Activated CD8-positive, alpha-beta memory T cell treated with anti-CD3 and anti-CD28 coated beads, Interleukin-2, amount 10 ng/mL, durations not matched to agents 7 days and 5 days (primary cell): ENCODE measurements at places on chromosomes 16 and 17. TPM values are rescaled to one million over a fixed set of nuclear protein-coding genes. Genes with fewer than 3 reads are reported as not detected.

DNA sequence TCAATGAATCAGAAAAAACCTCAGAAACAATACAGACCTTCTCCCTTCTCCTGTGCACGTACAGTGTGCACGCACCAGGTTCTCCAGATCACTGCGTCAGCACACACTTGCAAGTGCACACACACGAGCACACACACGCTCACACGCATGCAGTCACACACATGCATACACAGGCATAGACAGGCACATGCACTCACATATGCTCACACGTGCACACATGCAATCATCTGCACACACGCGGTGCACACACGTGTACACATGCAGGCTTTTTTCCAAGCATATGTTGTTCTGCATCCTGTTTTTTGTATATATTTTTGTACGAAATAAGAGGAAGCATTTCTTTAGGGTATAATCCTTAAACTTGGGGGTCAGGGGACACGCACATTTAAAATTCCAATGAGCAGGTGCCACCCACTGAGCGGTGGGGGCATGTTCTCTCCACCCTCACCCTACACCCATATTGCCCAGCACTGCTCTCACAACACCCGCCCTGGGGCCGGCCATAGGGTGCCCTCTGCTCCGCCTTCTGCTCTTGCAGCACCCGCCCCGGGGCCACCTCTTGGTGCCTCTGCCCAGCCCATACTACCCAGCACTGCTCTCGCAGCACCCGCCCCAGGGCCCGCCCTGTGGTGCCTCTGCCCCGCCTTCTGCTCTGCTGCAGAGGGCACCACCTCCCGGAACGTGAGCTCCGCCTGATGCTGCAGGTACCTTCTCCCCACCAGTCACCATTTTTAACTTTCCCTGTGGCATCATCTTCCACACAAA is 20.9 kb downstream of the KLHDC4 start:
- no peak for DNase-seq
- no peak overlapping the region for H3K4me3 ChIP-seq
- H3K27me3 ChIP-seq: no peaks in the 10 kb centered on the region
- H3K27ac ChIP-seq: no peak overlapping the region
- H3K4me1 ChIP-seq: no peaks in the 10 kb centered on the region

KRT24 gene
- total RNA-seq: not detected

GRCh38 chr16:53031323-53031942 is 21.3 kb downstream of the CHD9NB start:
- no peak overlapping the region for H3K27ac ChIP-seq
- no peak for DNase-seq
- H3K27me3 ChIP-seq: peaks cover 21% of the 10 kb centered on the region
- no peak overlapping the region for H3K4me3 ChIP-seq
- no peaks in the 10 kb centered on the region for H3K36me3 ChIP-seq

GRCh38 chr16:27495191-27495590 is 54.5 kb downstream of the GTF3C1 start:
- H3K27ac ChIP-seq: no peak overlapping the region
- no peaks in the 10 kb centered on the region for H3K27me3 ChIP-seq
- H3K4me3 ChIP-seq: no peak overlapping the region
- H3K36me3 ChIP-seq: peaks cover 20% of the 10 kb centered on the region
- no peak for DNase-seq
- H3K4me1 ChIP-seq: no peaks in the 10 kb centered on the region
